ENCODE measurements at places on chromosomes 3 and 15.

GRCh38 chr3:132637590-132637989 is 22.0 kb downstream of the ACAD11 start:
- no peak for DNase-seq

DNA sequence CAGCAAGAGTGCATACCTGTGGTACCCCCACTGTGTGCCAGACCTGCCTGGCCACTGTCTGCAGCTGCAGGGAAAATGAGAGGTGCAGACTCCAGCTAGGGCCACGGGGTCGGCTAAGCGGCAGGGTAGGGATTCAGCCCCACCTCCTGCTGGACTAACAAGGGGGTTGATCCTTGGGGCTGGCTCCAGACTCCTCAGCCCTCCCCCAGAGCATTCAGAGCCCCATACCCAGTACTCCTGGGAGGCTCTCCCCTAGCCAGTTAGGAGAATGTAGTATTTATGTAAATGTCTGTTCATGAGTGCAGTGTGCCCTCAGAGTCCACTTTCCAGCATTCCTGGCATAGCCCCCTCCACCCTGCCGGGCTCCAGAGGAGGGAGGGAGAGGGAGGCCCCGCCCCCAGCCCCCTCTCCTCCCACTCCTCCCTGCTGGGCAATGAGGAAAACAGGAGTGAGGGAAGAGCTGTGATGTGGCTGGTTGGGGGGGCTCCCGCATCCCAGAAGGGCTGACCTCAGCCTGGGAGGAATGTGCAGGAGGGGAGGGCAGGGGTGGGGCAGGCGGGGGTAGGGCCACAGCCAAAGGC is 4.5 kb upstream of the SEMA3B start:
- DNase-seq = no peak

- DNase-seq = no peak
Measured at GRCh38 chr3:22122567-22122966, 371.6 kb upstream of the ZNF385D start.

DNA sequence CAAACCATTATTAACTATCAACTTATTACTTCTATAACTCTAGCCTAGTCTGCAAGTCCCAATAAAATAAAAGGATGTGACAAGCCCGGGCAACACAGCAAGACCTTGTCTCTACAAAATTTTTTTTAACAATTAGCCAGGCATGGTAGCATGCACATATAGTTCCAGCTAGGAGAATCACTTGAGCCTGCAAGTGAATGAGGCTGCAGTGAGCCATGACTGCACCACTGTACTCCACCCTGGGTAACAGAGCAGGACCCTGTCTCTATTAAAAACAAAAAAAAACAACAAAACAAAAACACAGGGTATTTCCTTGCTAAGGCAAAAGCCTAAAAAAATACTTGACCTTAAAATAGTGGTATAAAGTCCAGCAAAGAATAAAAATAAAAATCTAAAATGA is 31.4 kb downstream of the ANKRD28 start:
- no peak for DNase-seq

DNA sequence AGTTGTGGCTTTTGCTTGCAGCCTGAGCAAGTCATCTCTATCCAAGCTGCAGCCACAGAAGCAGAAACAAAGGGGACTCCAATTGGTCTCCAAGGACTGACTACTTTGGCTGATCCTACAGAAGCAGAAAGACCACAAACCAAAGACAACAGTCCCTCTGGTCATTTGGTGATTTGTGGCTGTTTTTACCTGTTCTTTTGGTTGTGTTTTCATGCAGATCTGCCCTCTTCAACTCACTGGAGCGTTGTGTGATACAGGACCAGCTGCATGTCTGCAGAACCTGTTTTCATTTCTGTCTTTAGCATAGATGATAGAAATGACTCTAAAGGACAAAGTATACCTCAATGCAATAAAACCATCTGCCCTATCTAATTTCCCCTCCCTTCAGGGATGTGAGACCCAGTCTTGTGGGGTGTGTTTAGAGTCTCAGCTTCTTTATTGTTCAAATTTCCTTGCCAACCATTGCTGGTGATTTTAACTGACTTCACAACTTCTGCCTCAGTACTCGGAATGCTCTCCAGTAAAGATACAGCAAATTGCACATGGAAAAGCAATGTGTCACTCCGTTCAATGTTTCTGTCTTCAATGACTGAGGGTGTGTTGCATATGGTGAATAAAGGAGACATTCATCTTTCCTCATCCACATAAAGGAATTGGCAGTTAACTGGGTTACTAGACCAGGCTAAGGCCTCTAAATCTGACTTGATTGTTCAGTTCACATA is 48.9 kb upstream of the SLC7A14 start:
- DNase-seq = no peak

DNA sequence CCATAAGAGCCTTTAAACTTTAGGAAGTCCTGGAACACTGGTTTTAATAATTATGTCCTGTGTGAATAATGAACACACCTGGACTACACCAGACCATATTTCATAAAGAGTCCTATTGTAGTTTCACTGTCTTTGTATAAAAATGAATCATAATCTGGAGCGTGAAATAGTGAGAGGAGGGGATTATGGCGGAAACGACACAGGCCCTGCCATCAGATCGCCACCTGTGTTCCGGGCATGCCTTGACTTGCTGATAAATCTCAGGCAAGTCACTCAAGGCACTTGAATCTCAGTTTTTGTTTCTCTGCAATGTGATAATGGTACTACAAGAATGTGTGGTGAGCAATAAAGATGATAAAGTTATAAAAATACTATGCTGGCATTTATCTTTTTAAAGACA is 995.5 kb downstream of the MCTP2 start:
- DNase-seq = no peak
